Stimulated activated CD8-positive, alpha-beta memory T cell treated with anti-CD3 and anti-CD28 coated beads, Interleukin-4, amount 100 ng/mL, for 1 hour (primary cell): ENCODE measurements at places on chromosomes 7 and 10.

DNA sequence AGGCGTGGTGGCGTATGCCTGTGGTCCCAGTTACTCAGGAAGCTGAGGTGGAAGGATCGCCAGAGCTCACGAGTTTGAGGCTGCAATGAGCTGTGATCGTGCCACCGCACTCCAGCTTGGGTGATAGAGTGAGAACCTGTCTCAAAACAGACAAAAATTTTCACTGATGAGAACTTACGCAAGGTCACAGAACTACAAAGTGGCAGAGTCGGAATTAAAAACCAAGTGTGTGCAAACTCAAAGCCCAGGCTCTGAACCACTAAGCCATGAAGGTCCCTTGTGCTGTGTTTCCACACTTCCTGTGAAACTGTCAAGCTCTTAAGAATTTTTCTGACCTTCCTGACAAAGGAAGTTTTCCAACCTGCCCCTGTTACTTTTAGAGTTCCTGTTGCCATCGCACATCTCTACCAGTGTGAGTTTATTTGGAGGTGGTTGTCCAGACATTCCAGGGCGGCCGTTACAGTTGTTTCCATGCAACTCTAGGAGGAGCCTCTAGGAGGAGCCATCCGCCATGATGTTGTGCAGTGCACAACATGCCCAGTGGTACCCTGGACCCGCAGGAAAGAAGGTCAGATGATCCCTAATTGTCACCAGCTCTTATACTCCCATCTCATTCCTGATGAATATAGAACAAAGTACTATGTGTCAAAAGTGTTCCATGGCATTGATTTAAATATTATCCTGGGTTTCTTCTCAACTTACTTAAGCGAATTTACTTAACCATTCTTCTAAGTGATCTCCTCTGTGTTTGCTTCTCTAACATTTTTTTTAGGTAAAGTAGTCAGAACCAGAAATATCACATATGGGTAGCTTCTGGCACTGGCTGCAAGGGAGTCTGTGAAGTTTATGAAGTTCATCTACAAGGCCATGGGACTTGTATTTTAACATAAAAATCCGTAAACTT lies 49.0 kb upstream of the LYZL1 start:
- DNase-seq = no peak

DNA sequence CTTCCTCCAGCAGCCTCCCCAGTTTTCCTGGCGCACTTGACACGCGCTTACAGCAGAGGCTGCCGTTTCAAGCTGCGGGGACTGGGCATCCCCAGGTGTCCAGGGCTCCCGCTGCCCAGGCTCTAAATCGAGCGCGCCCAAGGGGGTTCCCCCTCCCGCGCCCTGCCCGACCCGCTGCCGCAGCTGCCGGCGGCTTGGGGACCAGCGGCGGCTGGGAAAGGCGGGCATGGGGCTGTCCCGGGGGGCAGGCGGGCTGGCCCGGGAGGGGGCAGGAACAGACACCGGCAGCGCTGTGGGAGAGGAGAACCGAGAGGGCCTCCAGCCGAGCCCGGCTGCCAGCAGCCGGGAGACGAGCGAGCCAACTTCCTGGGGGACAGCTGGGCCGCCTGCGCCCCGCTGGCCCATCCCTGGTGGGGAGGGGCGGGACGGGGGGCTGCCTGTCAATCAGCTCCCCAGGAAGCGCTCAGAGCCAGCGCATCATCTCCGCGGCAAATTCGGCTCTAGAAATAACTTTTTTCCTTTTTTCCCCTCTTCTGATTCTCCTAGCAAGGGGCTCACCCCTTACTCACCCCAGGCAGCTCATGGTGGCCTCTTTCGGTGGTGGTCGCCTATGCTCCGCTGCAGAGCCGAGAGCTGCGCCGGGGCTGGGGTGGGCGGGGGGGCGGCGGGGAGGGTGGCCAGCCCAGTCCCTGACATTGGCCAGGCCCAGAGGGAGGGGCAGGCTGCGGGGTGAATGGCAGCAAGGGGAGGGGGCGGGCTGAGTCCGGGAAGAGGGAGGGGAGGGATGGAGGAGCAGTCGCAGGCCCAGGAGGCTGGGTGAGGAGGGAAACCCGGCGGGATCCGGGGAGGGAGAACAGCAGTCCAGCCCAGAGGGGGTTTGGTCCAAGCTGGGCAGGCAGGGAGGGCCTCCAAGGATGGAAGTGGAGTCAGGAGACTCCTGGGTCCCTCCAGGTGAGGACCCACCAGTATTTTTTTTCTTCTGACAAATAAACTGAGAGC lies 14.7 kb downstream of the GRID2IP start:
- no peak for DNase-seq

DNA sequence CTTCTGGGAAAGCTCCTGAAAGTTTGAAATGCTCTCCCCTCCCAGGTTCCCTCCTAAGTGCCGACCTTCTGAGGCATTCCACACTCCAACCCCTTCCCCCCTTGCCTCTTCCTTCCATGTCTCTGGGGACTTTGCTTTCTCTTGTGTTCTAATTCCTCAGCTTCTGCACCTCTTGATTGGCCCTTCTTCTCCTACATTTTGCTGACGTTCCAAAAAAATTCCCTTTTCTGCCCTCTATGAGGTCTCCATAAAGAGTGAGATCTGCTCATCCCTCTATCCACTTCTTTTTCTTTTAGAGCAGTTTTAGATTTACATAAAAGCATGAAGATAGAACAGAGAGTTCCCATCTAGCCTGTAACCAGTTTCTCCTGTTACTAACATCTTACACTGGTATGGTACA lies 22.3 kb downstream of the FOXI2 start:
- no peak for DNase-seq

GRCh38 chr7:128863433-128863989 lies 855 bp downstream of the ATP6V1F start:
- peak; percentile 11 for DNase-seq

DNA sequence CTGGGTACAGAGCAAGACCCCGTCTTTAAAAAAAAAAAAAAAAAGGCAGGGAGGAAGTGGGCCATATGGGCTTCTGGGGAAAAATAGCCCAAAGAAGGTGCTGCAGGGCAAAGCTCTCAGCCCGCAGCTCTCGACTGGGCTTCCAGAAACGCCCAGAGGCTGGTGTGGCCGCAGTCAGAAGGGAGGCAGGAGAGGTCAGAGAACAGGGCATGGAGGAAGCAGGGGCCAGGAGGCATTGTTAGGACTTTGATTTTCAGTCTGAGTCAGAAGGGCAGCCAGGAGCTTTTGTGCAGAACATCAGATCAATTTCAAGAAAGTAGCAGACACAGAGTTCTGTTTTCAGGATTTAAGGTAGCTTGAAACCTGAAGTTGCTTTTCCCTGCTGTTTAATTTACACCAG lies 35.3 kb upstream of the CYTH3 start:
- no peak for DNase-seq

DNA sequence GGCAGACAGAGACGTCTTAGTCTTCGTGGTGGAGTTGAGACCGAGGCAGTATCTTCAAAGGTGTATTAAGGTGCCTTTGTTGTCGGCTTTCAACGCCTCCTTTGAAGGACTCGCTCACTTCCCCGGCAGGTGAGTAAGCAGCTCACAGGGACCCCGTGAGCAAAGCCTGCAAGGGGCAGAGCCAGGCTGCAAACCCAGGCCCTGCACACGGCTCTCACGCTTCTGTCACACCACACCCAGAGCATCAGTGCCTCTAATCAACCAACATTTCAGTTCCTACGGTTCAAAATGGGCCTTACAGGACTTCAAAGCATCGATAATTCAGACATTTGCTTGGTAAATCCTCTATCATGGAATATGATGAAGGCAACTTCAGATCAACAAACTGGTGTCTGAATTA lies 64.8 kb upstream of the INSIG1 start:
- DNase-seq = no peak

DNA sequence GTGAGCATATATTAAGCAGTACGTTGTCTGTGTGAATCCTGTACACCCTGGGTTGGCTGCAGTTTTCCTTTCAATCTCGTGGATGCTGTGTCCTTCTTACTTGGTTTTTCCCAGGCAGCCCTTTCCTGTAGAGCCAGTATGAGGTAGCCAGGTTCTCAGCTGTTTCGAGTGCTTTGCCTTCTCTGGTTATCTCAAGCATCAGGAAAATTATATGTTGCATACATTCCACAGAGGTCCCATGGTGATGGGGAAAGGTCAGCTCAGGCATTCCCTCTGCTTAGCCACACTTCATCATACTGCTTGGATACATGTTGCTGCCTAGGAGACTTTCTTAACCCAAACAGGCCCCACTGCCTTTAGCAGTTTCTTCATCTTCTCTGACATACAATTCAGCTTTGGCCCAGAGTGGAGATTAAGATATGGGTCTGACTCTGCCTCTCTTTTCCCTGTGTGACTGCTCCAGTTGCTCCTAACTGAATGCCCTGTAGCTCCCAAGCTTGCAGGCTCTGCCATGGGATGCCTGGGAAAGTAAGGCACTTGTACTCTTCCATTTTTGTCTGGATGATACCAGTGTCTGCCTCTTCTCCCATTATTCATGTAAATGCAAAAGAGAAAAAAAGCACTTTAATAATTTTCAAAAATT lies 11.3 kb downstream of the GNAI1 start:
- DNase-seq = no peak

- DNase-seq = no peak
Measured at GRCh38 chr10:28215930-28216329, 86.9 kb downstream of the MPP7 start.
